NCI-H2081 treated with DMSO at 0.1 percent for 48 hours (cell line): ENCODE measurements at places on chromosomes 7 and 10.

- DNase-seq, result no peak
Measured at GRCh38 chr10:128859738-128860386, 607.2 kb upstream of the MGMT start.

DNA sequence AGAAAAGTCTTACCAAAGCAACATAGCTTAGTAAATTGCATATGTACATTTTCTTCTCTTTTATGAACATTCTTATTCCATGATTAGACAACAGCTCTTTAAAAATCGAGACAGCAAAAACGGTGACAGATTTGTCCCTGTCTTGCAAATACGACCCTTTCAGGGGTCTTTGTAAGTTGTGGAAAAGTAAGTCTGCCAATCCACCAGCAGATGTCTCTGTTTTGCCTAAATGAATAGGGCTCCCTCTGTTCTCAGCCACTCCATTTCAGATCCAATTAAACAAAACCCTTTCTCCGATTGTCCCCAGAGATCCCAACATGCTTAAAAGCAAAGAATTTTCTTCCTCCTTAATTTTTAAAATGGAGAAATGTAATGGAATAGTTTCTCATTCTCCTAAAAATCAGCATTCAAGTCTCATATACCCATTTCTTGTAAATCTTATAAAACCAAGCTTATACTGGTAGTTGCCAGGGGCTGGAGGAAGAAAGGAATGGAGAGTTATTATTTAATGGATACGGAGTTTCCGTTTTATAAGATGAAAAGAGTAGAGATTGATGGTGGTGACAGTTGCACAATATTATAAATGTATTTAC is 61.0 kb upstream of the NFE2L3 start:
- peak; percentile 67 for DNase-seq

- no peak for DNase-seq
Measured at GRCh38 chr7:158662610-158663427, 41.8 kb downstream of the NCAPG2 start.

GRCh38 chr7:73740771-73741170 is 2.2 kb upstream of the ABHD11 start:
- no peak for DNase-seq

GRCh38 chr10:119896937-119897770 is 4.6 kb downstream of the SEC23IP start:
- no peak for DNase-seq

- DNase-seq, result no peak
Measured at GRCh38 chr10:84205049-84205852, 10.9 kb downstream of the CDHR1 start.

- DNase-seq, result no peak
Measured at GRCh38 chr7:139620676-139621344, 97.3 kb downstream of the CLEC2L start.

- no peak for DNase-seq
Measured at GRCh38 chr10:45058580-45058979, 57.9 kb downstream of the ZNF22 start.

GRCh38 chr10:4686644-4686996 is 139.4 kb upstream of the AKR1E2 start:
- DNase-seq, result no peak

DNA sequence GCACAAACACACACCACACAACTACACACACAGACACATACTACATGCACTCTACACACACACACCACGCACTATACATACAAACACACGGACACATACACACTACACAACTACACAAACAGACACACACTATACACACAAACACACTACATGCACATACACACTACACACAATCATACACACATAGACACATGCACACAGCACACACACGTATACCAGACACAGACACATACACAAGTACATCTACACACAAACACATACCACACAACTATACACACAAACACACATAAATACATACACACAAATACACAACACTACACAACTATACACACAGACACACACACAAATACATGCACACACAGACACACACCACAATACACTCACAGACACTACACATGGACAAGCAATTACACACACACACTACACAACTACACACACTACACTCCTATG is 4.6 kb downstream of the GPR15LG start:
- no peak for DNase-seq

GRCh38 chr10:59180689-59181270 is 4.3 kb downstream of the PHYHIPL start:
- no peak for DNase-seq

- DNase-seq, result no peak
Measured at GRCh38 chr7:108197371-108198091, 67.4 kb upstream of the LAMB4 start.

DNA sequence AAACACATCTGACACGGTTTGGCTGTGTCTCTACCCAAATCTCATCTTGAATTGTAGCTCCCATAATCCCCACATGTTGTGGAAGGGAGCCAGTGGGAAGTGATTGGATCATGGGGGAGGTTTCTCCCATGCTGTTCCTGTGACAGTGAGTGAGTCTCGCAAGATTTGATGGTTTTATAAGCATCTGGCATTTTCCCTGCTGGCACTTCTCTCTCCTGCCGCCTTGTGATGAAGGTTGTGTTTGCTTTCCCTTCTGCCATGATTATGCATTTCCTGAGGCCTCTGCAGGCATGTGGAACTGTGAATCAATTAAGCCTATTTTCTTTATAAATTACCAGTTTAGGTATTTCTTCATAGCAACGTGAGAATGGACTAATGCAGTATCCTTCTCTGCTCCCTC is 5.9 kb upstream of the HTR5A start:
- no peak for DNase-seq

- no peak for DNase-seq
Measured at GRCh38 chr7:11212816-11213215, 239.1 kb downstream of the PHF14 start.

DNA sequence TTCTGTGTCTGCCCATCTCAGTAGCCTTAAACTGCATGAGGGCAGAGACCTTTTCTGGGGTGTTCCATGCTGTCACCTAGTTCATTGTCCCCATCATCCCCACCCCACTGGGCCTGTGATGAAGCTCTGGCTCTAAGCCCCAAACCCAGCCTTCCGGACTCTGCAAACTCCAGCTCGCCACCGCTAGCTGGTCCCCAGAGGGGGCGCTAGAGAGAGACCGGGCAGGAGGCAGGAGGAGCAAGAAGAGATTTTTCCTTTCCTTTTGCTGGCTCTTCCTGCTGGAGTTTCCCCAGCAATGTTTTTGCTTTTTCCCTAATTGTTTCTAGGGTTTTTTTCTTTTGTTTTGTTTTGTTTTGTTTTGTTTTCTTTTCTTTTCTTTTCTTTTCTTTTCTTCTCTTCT is 234.4 kb downstream of the TEX36 start:
- DNase-seq, result no peak

GRCh38 chr7:108384716-108385483 is 71.3 kb downstream of the NRCAM start:
- no peak for DNase-seq

DNA sequence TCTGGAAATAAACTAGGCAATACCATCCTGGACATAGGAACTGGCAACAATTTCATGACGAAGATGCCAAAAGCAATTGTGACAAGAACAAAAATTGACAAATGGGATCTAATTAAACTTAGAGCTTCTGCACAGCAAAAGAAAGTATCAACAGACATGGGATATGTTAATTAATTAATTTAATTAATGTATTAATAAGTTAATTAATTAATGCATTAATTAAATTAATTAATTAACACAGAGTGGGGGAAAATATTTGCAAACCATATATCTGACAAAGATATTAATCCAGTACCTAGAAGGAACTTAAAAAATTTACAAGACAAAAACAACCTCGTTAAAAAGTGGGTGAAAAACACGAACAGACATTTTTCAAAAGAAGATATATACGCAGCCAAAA is 83.6 kb downstream of the GCC1 start:
- DNase-seq, result no peak

GRCh38 chr7:92963566-92963965 is 127.2 kb upstream of the CDK6 start:
- no peak for DNase-seq

- DNase-seq, result no peak
Measured at GRCh38 chr7:158977981-158978380, 121.6 kb downstream of the DYNC2I1 start.

- DNase-seq, result no peak
Measured at GRCh38 chr7:106561666-106562411, 99.1 kb downstream of the CCDC71L start.

- no peak for DNase-seq
Measured at GRCh38 chr10:69318867-69319727, 40.8 kb downstream of the HK1 start.

- peak; percentile 46 for DNase-seq
Measured at GRCh38 chr7:135274495-135275268, 41.0 kb downstream of the STRA8 start.

GRCh38 chr10:3774018-3774813 is 10.8 kb downstream of the KLF6 start:
- no peak for DNase-seq

GRCh38 chr7:32415519-32415918 is 74.7 kb downstream of the LSM5 start:
- no peak for DNase-seq

DNA sequence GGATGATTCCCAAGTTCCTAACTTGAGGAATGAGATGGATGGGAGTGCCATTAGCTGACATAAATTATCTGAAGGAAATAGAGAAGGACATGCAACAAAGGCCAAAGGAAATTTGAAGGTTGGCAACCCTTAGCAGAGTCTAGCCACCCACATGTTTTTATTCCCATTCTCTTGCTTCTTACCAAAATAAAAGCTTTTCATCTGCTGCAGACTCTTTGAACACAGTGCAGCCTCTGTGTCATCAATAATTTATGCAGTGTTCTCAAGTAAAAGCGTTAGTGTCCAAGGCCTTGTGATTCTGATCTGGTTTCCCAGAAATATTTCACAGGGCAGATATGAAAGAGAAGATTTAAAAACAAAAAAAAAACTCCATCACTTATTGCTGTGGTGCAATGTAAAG is 98.5 kb downstream of the ST7 start:
- no peak for DNase-seq

DNA sequence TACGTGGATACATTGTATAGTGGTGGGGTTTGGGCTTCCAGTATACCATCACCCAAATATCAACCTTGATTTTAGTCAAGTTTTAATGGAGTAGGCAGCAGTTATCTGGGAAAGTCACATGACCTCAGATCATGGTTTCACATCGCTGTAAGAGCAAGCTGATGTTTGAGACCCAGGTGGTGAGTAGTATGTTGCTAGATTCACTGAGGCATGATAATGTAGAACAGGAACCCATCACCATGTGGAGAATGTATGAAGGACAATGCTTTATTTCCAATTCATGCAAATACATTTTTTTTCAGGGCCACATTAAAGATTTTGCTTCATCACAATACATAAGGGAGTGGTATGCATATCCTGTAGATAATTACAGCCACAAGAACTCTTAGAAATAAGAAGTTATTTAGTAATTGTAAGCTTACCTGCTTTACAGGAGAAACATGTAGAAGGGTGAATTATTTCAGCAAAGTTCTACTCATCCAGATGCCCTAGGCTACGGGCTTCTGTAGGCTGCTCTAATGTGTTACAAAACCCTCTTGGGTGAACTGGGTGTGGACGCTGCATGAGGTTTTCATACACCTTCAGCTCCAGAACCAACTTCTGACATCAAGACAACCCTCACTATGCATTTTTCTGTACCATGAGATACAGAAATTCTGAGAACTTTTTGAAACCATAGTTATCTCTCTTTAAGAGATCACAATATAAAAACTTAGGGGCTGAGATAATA is 27.6 kb upstream of the LAMB4 start:
- no peak for DNase-seq

GRCh38 chr10:99536338-99537085 is 3.8 kb downstream of the NKX2-3 start:
- no peak for DNase-seq

- DNase-seq, result no peak
Measured at GRCh38 chr10:95399183-95399582, 108.4 kb upstream of the PDLIM1 start.

- DNase-seq, result no peak
Measured at GRCh38 chr10:3460420-3461128, 288.0 kb upstream of the PITRM1 start.

DNA sequence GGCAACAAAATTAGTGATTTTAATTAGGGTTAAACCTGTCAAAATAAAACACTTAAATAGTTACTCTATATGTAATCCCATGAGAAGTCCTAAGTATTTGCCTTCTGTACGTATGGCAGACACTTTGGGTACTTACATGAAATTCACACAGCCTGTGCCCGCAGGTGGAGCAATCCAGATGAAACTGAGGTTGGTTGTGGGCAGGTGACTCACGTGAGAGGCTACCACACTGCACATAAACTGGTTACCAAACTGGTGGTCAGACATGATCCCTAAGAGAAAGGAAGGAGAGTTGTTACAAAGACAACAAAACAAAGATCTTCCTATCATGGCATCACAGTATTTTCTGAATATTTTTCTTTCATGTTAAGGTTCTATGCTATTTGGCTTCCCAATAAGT is 156.1 kb downstream of the RELN start:
- DNase-seq, result no peak

GRCh38 chr7:15099074-15099473 is 196.5 kb upstream of the DGKB start:
- DNase-seq, result no peak

DNA sequence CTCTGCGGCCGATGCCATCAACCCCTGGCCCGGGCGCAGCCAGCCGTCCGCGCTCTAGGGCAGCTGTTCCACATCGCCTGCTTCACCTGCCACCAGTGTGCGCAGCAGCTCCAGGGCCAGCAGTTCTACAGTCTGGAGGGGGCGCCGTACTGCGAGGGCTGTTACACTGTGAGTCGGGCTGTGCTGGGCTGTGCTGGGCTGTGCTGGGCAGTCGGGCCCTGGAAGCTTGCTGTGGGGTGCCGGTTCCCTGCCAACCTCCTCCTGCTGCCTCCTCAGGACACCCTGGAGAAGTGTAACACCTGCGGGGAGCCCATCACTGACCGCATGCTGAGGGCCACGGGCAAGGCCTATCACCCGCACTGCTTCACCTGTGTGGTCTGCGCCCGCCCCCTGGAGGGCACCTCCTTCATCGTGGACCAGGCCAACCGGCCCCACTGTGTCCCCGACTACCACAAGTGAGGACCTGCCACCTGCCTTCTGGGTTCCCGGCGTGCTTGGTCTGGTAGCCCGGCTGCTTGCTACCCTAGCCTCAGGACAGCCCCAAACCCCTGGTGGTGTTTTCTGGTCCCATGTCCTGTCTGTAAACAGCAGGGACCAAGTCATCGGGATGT is 7.5 kb downstream of the ZYX start:
- DNase-seq, result no peak

GRCh38 chr7:150860978-150861295 is 8.6 kb downstream of the AOC1 start:
- no peak for DNase-seq

GRCh38 chr7:96861-97260 is 95.5 kb upstream of the FAM20C start:
- no peak for DNase-seq

- no peak for DNase-seq
Measured at GRCh38 chr7:28862595-28863272, 95.4 kb downstream of the TRIL start.
